ENCODE measurements at places on chromosomes 12 and 14.

DNA sequence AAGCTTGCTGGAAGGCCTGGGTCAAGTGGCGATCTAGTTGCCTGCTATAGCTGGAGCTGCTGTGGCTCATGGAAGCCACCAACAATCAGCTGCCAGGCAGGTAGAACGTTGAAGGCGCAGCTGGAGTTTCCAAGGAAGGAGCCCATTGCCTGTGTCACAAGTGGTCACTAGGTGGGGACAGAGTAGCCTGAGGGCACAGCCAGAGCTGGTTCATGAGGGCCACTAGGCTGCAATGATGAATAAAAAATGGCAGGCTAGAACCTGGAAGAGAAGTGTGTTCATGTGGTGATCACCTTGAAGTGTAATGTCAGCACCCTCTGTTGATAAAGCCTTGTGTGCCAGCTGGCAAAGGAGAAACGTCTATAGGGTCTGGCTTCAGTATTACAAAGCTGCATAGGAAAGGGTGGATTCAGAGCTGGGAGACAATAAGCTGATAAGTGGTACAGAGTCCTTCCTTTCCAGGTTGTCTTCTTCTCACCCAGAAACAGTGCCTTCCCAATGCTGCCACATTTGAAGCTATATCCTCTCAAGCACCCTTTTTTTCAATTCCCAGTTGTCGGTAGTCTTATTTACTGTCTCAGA, 165.8 kb downstream of the EMP1 start:
- DNase-seq, result peak; percentile 79

- no peak for DNase-seq
Observed at GRCh38 chr12:125684968-125685790, 619.9 kb downstream of the AACS start.

GRCh38 chr14:29278301-29279263, 512.0 kb downstream of the FOXG1 start:
- no peak for DNase-seq

- no peak for DNase-seq
Observed at GRCh38 chr12:107449891-107450290, 235.7 kb upstream of the PWP1 start.

DNA sequence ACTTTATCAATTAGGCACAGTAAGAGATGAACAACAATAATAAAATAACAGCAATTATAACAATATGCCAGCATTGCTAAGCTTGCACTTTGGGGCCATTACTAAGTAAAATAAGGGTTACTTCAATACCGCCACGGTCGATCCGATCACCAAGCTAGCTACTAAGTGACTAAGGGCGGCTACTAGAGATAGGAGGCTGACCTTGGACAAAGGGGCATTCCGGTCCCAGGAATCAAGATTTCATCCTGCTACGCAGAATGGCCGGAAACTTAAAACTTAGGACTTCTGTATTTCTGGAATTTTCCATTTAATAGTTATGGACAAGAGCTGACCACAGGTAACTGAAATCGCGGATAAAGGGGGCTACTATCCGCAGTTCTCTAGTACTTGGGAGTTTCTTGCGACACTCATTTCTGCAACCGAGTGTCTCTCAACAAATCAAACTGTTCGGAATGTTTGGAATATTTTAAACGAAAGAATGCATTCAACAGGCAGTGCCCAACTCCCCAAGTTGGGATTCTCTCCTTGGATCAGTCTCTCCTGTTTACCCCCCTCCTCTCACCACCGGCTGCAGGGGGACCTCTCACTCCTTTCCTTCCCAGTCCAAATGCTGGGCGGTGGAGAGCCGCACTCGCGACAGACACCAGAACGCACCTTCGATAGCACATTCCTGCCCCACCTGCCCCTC, 650 bp downstream of the HEBP1 start:
- no peak for DNase-seq

DNA sequence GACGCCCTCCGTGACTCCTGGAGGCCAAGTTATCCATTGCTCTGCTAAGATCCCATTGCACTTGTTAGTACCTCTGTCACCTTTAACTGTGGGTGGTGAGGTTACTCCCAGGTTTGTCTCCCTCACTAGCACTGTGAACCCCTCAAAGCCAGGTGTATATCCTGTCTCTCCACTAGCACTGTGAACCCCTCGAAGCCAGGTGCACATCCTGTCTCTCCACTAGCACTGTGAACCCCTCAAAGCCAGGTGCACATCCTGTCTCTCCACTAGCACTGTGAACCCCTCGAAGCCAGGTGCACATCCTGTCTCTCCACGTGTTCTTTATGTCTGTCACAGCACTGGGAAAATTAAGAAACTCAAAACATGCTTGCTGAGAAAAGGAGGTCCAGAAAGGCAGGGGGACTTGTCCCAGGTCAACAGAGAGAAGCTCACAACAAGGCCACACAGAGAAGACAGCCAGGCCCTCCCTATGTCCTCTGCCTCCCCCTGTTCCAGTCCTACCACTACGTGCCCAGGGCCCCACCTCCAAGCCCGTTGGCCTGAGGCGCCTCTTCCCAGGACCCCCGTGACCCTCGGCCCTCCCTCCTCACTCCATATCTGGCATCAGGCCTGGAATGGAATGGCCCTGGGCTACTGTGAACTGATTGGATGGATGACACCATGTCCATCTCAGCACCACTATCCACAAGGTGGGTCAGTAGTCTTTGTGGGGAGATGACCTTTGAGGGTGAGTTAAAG, 26.4 kb upstream of the FKBP4 start:
- DNase-seq, result no peak

DNA sequence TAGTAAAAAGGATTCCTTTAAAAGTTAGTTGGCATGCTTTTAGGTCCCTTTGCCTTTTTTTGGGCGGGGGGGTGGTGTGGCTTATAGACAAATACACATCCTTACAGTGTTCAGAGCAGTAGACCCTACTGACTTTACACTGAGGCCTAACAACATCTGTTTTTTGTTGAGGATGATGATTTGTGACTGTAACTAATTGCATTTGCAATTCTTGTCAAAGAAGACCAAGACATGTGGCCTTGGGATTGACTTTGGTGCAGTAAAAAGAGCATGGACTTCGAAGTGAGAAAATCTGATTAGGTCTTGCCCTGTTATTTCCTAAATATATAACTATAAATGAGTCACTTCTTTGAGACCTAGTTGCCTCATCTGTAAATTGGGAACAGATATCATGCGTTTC, 77.3 kb downstream of the TRHDE start:
- no peak for DNase-seq

DNA sequence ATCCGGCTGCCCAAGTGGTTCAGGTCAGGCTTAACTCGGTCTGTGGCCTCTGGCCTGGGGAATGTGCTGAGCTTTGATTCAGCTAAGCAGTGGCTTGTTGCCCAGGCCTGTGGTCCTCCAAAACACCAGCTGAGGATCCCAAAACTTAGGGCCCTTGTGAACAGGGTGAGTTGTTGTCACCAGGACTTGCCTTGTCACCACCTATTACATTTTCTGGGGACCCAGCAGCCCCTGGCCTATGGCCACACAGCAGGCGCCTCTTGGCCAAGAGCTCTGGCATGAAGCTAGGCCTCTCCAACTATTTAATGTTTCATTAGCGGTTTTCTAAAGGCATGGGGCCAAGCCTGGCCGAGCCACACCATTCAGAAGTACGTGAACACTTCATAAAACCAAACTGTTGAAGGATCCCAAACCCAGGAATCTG, 343.7 kb downstream of the CACNA1C start:
- DNase-seq, result no peak

DNA sequence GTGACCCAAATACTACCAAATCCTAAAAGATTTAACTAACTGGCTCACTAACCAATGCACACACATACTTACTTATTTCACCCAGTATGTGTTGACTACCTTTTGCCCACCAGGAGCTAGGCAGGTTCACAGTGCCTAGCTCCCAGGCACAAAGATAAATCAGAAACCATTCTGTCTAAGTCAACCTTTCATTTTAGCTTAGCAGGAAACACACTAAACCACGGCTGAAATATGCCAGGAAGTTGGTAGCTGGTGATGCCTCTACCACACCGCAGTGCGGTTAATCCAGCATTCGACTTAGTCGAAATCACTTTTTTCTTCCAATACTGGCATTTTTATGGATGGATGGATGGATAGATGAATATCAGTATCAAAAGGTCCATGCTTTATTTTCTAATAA, 597.7 kb downstream of the DIO2 start:
- DNase-seq, result no peak

DNA sequence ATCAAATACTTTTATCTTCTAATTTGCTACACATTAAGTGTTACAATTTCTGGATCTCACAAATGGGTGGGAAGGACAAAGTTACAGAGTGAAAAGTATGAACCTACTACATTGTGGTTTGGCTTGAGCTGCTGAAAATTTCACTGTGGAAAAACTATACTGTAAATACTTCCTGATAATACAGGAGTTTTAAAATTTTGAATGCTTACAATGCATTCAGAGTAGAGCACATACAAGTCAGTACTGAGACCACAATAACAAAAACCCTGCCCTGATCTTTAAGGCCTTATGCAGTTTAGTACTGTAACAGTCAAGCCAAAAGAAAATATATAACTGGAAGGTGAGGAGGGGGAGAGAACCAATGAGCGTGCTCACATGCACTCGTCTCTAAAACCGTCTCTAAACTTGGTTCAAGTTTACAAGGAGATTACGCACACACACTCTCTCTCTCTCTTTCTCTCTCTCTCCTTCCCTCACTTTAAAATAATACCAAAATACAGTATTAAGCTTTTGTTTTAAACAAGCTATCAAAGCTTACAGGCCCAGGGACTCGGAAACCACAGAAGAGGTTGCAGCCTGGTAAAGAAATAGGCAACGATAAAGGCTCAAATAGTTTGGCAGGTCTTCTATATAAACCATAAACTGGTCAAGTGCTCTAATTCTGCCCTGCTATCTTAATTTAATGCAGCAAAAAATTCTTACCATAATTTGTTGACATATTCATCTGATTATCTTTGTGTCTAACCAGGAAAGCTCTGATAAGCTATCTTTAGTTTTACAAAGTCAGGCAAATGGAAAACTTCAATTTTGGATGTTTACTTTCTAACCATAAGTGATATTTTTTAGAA, 58.0 kb downstream of the ATF7 start:
- no peak for DNase-seq

DNA sequence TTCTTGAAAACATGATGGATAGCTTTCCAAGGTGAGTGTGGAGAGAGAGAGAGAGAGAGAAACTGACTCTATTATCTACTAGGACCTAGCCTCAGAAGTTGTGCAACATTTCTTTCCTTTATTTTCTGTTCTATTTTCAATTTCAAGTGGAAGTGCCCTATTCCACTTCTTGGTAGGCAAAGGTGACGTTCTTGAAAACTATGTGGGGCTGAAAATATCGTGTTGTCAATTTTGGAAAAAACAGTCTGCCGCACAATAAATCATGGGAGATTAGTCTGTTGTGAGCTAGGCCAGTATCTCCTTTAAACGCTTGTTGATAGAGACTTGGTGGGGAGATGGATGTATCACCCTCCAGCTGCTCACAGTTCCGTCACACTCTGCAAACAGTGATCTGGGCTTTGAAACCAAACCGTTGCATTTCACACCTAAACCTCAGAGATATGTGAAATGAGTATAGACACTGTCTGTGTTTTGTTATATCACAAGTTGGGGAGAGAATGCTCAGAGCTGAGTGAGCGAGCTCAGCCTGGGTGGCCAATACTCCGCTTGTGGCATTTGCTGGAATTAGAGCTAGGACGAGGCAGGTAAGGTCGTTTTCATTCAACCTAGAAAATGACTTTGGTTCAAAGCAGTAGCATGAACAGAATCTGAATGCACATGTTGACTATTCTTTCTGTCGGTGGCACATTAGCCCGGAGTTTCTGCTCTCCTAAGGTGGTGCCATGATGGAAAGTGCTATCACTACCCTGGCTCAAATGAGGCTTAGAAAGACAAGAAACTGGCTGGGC, 75.1 kb upstream of the ST8SIA1 start:
- peak; percentile 17 for DNase-seq

DNA sequence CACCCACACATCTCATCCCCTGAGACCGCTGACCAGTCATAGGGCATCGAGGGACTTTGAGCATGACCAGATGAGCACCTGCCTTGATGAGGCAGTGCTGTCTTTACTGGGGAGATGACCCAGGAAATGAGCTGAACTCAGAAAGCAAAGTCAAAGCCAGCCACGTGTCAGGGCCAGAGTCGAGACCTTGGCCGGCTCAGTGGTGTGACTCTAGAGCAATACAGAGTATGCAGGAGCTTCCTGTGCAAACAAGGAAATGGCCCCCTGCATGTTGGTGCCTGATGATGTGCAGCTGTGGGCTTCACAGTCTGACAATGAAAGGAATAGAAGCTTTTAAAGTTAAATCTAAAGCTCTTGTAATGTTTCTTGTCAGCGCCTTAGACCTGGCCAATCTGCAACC, 332.9 kb downstream of the PCNX1 start:
- no peak for DNase-seq

GRCh38 chr14:73173092-73173735, 36.9 kb downstream of the PSEN1 start:
- no peak for DNase-seq

- DNase-seq, result no peak
Observed at GRCh38 chr12:104669851-104670337, 213.1 kb downstream of the CHST11 start.

GRCh38 chr14:76428611-76429010, 52.7 kb downstream of the ESRRB start:
- no peak for DNase-seq

GRCh38 chr14:64061115-64061514, 208.3 kb downstream of the SYNE2 start:
- DNase-seq, result no peak

DNA sequence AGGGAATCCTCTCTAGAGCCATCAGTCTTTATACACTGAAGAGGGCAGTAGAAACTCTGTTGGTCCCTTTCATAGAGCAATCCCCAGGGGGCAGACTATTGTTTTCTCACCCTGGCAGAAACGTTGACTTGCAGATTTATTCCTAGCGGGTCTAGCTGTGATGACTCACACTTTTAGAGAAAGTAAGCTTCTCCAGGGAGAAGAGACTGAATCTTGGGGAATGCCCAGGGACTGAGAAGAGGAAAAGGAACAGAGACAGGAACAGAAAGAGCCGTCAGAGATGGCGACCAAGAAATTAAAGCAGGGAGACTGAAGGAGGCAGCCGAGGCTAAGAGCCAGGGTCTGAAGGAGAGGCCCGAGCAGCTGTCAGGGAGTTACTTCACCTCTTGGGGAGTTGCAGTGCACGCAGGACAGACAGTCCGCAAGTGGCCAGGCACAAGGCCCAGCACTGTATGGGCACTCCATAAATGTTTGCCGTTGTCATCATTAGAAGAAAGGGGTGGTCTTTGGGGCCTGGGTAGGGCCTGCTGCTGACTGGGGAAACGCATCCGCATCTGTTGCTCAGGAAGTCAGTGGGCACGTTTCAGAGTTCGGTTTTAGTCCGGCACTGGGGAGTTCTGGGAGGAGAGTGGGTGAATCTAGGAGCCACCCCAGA, 13.0 kb downstream of the PLEKHG6 start:
- peak; percentile 65 for DNase-seq

- DNase-seq, result no peak
Observed at GRCh38 chr14:86707071-86707470, 1177.1 kb downstream of the FLRT2 start.

- no peak for DNase-seq
Observed at GRCh38 chr14:57845802-57846531, 19.9 kb downstream of the SLC35F4 start.

Data from WERI-Rb-1 (cell line).